ENCODE measurements at places on chromosomes 12 and 14.

- DNase-seq: no peak
Measured at GRCh38 chr12:116540622-116541152, 18.5 kb upstream of the MAP1LC3B2 start.

- no peak for DNase-seq
Measured at GRCh38 chr12:94309373-94309772, 150.3 kb downstream of the CEP83 start.

- no peak for DNase-seq
Measured at GRCh38 chr12:50725011-50725942, 38.6 kb upstream of the ATF1 start.

DNA sequence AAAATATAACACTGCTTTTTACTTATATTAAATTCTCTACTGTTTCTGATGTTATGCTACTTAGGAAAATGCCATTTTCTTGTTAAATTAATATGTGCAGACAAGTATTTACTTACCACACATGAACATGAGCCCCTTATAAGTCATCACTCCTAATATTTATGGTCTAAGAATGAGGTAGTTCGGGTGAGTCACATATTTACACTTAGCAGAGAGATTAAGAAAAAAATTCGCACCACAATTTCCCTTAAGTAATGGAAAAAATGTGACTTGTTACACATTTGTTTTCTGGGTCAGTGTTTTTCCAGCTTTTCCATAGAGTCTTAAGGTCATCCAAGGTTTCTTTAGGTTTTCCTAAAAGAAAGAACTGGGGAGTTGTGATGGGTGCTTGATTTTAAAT is 68.3 kb downstream of the RERG start:
- no peak for DNase-seq

GRCh38 chr12:90974286-90974685 is 19.3 kb upstream of the CCER1 start:
- DNase-seq: no peak

All from aorta (tissue), 5 donors.